ENCODE measurements at places on chromosomes 4 and X.

- no peak for DNase-seq
These were observed 67.8 kb downstream of the SPCS3 start for GRCh38 chr4:176387571-176387970.

- DNase-seq: no peak
These were observed 1.5 kb upstream of the TLR7 start for GRCh38 chrX:12865359-12865758.

GRCh38 chr4:128675083-128675482 is 134.4 kb upstream of the JADE1 start:
- DNase-seq: no peak

DNA sequence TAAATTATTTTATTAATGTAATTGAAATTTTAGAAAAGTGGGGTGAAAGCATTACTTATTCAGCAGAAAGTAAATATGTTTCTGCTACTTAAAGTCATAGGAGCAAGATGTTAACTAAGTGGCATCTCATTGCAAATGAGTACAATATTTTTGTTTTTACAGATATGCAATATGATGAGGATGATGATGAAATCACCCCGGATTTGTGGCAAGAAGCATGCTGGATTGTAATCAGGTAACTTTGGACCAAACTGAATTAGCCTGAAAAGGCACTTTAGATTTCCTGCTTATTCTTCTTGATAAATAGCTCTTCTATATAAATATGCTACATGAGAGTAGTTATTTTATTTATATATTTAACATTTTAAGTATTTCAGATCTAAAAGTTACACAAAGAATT is 7.5 kb downstream of the POLR2B start:
- no peak for DNase-seq

DNA sequence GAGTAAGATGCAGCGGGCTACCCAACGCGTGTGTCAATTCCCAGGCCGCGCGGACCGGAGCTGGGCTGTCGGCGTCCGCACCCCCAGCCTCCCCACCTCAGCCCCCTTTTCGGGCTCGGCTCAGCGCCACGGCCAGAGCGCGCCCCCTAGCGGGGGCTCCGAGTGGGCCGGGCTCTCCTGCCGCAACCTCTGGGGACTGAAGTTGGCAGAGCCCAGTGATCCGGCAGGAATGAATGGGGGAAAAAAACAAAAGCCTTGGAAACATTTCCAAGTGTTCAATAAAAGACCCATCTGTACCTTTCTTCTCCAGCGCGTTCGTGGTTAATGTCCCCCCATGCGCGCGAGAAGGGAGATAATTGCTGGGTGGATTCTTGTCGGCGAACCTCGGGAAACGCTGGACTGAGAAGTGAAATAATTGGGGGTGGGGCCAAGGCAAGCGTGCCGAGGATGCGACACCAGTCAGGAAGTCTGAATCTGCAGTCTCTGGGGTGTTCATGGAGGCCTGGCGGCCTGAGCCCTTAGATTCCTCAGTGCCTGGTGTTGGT is 5.2 kb upstream of the ARX start:
- no peak for DNase-seq

DNA sequence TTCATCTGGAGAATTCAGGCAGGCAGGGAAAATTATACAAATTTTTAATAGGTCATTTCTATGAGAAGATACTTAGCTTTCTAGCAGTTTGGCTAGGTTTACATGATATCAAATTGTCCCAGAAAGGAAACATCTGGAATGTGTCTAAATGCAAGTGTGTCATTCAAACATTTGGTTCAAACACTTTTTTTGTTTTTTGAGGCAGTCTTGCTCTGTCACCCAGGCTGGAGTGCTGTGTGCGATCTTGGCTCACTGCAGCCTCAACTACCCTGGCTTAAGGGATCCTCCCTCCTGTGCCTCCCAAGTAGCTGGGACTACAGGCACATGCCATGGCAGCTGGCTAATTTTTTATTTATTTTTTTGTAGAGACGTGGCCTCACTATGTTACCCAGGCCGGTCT is 31.6 kb downstream of the SPARCL1 start:
- DNase-seq: no peak

- DNase-seq: no peak
These were observed 436.0 kb upstream of the INTU start for GRCh38 chr4:127196655-127197352.

GRCh38 chr4:60780874-60781273 is 419.3 kb upstream of the ADGRL3 start:
- DNase-seq: no peak

- DNase-seq: no peak
These were observed 6.2 kb upstream of the IQSEC2 start for GRCh38 chrX:53287493-53288138.

- DNase-seq: no peak
These were observed 64.8 kb downstream of the HPGD start for GRCh38 chr4:174457468-174457867.

DNA sequence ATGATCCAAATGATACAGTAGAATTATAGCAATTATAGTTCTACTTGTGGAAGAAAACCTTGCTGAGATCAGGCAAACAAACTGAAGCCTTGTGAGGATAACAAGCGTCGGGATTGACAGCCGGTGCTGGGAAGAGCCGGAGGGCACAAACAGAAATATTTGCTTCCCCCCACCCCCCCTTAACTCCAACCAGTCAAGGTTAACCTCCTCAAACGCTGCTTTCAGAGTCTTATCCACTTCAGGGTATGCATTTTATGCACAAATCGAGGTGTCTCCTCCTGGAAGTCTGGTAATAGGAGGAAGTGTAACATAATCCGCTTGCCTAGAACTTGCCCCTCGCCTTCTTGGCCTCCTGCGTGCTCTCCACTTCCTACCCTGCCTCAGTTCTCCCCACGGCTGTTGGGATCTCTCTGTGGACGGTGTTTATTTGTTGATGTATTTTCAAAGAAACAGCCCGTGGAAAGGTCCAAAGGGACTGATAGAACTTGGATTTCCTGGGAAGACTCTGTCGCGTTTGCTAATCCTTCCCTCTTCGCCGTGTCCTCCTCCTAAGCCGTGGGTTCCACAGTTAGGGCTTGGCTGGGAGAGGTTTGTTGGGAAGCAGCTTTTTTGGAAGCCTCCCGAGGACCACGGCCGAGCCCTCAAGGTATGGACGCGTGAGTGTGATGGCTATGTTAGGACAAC is 4.1 kb upstream of the ARX start:
- DNase-seq: no peak

GRCh38 chrX:9604111-9604907 is 139.5 kb downstream of the TBL1X start:
- no peak for DNase-seq

- DNase-seq: no peak
These were observed 70.5 kb downstream of the JADE1 start for GRCh38 chr4:128879971-128880370.

DNA sequence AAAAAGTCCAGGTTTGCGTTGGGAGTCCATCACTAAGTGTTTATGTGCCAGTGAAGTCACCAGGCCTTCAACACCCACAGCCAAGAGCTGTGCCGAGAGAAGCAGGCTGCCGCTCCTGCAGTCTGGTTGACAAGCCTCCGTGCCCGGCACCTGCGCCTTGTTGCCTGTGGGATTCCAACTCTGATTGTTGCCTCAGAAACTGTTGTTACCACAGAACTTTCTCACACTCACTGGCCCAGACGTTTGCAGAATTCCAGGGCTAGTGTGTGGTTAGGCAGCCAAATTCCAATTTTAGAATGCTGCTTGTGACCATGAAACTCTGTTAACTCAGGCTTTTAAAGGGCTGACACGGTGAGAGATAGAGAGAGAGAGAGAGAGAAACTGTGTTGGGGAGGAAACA is 119.5 kb upstream of the LIMCH1 start:
- no peak for DNase-seq

- no peak for DNase-seq
These were observed 26.2 kb upstream of the GPR173 start for GRCh38 chrX:53022381-53022780.

GRCh38 chr4:135192751-135193535 is 991.4 kb upstream of the PABPC4L start:
- no peak for DNase-seq

DNA sequence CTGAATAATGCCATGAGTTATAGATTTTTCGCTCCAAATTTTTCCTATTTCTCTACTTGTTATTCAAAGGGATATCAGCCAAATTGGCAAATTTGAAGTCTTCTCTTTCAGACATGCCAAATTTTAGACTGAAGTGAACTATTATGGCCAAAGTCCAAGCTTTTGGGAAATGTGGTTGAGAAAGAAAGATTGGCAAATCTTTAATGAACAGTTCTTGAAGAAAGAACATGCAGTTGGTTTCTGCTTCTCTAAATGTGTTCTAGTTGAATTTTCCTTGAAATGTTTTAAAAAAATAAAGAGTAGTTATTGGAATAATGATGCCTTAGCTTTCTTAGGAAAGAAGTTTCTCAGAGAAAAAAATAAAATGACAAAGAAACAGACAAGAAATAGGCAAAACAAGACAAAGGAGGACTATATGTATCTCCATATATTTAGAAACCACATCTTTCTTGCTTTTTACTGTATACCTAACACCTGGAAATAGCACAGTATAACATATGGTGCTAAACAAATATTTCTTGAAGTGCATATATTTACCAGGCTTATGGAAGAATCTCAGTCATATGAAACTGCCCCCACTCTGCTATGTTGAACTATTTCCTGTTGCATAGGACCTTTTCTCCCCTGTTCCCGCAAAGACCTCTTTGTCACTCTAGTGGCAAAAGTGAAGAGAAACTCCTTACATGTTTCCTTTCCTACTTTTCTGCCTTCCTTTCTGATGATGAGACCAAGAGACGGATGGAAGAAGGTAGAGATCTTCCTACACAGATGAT is 250.0 kb downstream of the ARHGAP24 start:
- no peak for DNase-seq

- DNase-seq: no peak
These were observed 58.2 kb upstream of the C4orf50 start for GRCh38 chr4:6076391-6076790.

DNA sequence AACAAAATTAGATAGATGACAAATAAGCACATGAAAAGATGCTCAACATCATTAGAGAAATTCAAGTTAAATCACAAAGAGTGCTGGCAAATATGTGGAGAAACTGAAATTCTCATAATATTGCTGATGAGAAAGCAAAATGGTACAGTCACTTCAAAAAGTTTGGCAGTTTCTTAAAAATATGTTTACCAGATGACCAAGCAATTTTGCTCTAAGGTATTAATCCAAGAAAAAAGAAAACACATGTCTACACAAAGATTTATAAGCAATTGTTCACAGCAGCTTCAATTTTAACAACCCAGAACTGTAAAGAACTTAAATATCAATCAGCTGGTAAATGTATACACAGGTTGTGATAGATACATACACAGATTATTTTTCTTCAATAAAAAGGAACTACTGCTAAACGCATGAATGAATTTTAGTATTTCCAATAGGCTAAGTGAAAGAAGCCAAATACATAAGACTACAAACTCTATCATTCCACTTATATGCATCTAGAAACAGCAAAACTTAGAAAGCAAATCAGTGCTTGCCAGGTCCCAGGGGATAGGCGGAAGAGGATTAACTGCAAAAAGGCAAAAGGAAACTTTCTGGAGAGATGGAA is 11.7 kb downstream of the OTUD4 start:
- DNase-seq: no peak

GRCh38 chr4:178778496-178778895 is 1336.3 kb upstream of the AGA start:
- DNase-seq: no peak

- no peak for DNase-seq
These were observed 9.9 kb downstream of the CTSO start for GRCh38 chr4:155943605-155944291.

DNA sequence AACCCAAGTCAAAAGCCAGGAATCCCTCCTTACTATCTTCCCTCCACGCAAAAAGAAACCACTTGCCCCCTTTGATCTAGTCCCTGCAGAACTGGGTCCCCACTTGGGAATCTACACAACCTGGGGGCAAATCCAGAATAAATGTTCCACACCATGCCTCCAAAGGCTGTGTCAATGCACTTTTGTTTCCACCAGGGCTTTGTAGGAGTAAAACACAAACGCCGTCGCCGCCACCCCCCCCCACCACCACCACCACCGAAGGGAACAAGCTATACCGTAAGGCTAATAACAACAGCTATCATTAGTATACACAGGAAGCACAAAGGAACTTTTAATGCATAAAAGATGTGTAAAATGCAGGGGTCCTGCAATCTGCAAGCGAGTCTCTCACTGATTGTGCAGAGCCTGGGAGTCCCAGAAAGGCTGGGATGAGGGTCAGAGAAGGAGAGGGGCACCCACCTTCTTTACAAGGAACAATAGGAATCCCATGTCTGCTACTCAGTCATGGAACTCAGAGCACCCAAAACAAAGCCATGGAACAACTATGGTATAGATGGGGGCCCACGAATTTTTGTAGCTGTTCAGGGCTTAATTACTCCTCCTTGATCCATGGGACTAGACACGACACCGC is 13.2 kb downstream of the BCOR start:
- no peak for DNase-seq

- no peak for DNase-seq
These were observed 23.9 kb downstream of the DCUN1D4 start for GRCh38 chr4:51866835-51867234.

GRCh38 chr4:144280688-144281087 is 140.2 kb upstream of the GYPA start:
- DNase-seq: no peak

- DNase-seq: no peak
These were observed 349.8 kb downstream of the OPHN1 start for GRCh38 chrX:68083510-68083909.

GRCh38 chr4:184814686-184815045 is 11.1 kb downstream of the ACSL1 start:
- no peak for DNase-seq

- DNase-seq: no peak
These were observed 147.5 kb upstream of the SMIM31 start for GRCh38 chr4:164606478-164606877.

- DNase-seq: no peak
These were observed 21.1 kb upstream of the HMX1 start for GRCh38 chr4:8892556-8893226.

DNA sequence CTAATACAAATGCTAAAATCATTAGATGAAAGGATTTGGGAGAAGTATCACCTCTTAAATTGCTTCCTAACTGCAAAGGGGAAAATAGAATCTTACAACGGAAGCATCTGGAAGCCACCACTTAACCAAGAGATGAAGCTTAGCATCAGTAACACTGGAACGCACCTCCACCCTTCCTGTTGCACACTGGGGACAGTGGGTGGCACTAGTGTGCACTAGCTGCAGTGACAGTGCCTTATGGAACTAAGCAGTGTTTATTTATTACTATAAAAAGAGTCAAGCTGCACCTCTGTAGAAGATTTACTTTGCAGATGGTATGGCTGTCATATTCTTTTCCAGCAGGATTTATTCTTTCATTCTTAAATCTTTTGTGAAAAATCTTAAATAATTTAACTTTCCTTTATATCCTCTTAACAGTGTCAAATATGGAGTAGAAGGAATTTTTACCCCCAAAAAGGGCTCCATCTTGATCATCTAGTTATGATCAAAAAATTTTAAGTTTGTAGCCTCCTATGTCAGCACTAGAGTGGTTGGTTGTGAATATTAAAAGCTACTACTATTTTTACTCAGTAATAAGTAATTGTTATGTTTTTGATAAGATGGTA is 76.7 kb downstream of the SCD5 start:
- no peak for DNase-seq

GRCh38 chrX:124293810-124294209 is 38.6 kb upstream of the TEX13D start:
- no peak for DNase-seq

- DNase-seq: no peak
These were observed 381.0 kb upstream of the BOD1L1 start for GRCh38 chr4:14008494-14008893.
